ENCODE measurements at places on chromosomes 1 and 21. TPM values are rescaled to one million over a fixed set of nuclear protein-coding genes. Genes with fewer than 3 reads are reported as not detected.

The PLA2G2F gene
- total RNA-seq: not detected

The VASH2 gene
- 0.90 TPM for total RNA-seq

DNA sequence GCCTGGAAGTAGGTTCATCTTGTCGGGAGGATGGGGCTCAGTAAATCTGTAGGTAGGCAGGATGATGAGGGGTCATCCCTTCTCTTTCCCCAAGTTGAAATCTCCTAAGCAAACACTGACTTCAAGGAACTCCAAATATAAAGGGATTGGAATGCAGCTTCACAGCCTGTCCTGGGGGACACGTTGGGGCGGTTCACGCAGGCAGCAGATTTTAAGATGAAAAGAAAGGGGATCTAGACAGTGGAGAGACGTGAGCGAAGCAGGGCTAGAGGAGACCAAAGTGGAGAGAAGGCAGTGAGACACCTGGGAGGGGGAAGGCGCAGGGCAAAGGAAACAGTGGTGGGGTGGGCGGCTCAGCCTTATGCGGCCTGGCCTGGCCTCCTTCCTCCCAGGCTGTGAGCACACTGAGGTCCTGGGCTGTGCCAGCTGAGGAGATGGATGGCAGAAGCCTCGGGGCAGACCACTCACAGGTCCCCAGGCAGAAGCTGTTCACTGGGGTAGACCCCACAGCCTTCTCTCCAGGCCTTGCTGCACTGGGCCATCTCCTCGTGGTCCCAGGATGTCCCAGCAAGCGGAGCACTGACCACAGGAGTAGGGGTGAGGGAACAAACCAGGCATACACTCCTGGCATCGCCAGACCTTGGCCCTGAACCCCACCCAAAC lies 51.7 kb downstream of the TOR1AIP2 start:
- no peak for DNase-seq

- no peak for DNase-seq
Measured at GRCh38 chr1:181583598-181583997, 100.3 kb downstream of the CACNA1E start.

The RASSF5 gene
- 4.1 TPM for total RNA-seq

The SLX9 gene
- total RNA-seq: 7.4 TPM

DNA sequence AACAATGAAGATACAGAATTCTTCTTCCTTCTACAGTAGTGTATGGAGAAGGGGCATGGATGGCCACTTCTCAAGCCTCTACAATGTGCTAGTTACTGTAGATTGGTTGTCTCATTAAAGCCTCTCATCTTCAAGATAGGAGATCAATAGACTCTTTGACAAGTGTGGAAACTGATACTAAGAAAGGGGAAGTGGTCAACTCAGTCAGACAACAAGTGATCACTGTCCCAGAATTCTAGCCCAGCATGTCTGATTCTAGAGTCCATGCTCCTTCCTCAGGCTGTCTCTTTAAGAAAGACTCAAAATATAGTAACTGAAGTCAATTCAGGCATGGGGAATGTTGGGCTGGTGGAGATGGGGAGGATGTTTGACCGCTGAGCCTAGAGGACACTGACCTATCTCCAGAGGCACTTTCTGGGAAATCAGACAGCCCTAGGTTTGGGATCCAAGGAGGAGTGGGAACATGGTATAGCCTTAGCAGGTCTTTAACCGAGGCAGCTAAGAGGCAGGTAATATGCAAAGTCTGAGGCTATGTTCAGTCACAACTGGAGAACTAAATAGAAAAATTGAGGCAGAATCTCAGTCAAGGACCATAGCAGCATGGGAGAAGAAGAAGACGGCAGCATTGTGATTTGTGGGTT lies 39.3 kb upstream of the EYA3 start:
- no peak for DNase-seq

- peak; percentile 38 for DNase-seq
Measured at GRCh38 chr1:29849038-29849750, 612.9 kb downstream of the PTPRU start.

DNA sequence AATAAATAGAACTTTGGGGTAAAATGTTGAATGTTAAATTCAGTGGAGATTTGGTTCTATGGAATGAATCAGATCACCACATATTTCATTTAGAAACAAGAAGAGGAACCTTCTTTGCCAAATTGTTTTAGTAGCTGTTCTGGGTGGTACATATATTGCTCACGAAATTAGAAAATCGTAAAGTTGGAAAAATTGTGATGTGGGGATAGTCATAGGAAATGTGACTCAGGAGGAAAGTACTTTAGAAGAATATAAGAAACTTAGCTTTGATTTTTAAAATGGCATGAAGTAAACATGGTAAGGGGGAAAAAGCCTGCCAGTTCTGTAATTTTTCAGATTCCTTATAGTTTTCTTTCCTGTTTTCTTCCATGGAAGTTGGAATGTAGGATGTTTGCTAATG lies 27.4 kb downstream of the RRP15 start:
- DNase-seq: no peak

- DNase-seq: no peak
Measured at GRCh38 chr21:34618941-34619340, 4.0 kb upstream of the RCAN1 start.

The SELE gene
- not detected for total RNA-seq

- DNase-seq: no peak
Measured at GRCh38 chr1:201436393-201436792, 14.9 kb upstream of the TNNI1 start.

DNA sequence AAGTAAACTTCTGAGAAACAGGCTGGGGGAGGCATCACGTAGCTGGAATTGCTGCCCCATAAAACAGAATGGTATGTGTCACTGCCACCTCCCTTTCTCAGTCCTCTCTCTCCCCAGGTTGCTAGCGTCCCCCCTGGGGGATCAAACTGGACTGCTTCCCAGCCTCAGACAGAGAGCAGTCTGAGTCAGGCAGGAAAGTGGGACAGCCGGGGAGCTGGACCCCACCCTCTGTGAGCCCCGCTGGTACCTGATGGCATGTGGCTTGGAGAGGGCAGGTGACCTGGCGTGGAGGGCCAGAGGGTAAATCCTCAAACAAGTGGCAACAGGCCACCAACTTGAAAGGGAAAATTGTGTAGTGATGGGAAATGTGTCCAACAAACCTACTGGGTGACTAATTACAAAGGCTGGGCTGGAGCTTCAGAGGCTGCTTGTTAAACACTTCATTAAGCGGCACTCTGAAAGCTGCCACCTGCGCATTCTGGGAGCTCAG lies 1.0 kb upstream of the SFN start:
- peak; percentile 16 for DNase-seq

The CRP gene
- total RNA-seq: not detected

The TENT5C gene
- total RNA-seq: 0.45 TPM

DNA sequence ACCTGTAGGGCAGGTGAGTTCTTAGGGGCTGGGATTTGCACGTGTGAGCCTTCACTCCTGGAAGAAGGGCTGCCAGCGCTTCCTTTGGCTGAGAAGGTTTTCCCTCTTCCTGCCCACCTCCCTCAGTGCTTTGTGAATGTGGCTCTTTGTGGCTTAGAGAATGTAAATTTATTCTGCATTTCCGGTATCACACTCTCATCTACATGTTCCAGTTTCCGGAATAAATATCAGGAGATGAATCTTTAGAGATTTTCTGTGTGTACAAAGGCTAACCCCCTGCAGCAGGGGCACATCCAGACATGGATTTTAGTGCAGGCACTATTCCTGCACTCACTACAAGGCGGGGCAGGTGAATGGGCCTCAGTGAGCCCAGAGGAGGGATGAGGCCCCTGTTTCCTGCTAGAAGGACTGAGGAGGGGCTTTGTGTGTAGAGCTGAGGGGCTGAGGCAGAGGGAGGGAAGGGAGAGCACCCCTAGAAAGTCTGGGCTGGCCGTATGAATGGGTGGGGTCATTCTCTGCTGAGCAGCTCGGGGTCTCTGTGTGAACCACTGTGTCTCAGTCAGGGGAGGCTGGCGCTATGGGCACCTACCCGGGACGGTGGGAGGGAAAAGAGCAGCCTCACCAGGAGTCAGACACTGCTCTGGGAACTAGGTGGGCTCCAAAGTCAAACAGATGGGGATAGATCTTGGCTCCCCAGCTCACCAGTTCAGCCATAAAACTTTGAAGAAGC lies 207.5 kb downstream of the MATN1 start:
- DNase-seq: no peak

The FCAMR gene
- total RNA-seq: not detected

DNA sequence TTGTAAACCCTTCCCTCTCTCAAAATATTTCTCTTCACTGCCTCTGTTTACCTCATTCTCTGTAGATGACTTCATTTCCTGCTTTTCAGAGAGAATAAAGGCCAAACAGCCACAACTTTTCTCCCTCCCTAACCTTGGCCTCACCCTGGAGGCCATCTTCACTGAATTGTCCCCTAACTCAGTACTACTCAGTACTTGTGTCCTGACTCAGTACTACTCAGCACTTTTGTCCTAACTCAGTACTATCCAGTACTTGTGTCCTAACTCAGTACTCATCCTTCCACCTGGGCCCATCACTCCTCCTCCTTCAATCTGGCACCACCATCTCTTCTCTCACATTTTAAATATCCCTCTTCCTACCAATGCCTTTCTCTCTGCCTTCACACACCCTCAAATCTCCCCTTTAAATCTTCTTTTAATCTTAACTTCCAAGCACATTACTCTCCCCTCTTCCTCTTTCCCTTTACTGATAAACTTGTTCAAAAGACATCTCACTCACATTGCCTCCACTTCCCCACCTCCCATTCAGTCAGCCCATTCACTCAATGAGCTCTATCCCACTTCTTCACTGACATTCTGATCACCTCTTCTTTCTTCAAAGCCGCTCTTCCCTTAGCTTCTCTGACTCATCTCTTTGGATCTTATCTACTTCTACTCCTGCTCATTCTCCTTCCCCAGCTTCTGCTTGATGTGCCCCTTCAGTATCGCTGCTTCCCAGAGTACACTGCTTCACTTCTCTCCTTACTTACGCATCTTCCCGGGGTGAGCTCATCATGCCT lies 121.4 kb downstream of the RNF220 start:
- no peak for DNase-seq

DNA sequence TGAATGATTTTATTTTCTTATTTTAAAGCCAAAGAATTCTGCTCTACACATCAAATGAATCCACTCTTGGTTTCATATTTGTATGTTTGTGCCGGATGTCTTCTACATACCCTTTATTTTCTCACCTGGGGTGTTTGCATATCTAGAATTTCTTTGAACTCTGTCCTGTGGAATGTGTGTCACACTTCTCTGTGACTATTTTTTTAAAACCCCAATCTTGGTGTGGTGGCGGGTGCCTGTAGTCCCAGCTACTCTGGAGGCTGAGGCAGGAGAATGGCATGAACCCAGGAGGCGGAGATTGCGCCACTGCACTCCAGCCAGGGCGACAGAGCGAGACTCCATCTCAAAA lies 35.4 kb downstream of the CENPF start:
- DNase-seq: no peak

The WNT4 gene
- not detected for total RNA-seq

DNA sequence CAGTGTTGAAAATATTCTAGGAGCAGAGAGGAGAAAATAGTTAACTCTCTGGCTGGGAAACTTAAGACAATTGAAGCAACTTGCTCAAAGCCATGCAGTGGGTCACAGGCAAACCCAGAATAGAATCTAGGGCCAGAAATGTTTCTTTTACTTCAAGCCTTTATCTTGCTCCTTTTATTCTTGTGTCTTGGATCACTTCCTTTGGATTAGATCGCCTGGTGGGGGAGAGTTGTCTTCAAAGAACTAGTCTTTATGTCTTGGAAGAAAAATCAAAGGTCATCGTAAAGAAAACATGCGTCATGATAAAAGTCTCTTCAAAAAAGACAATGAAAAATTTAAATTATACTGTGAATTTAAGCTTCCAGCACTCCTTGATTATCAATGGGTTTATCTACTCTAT lies 493.6 kb upstream of the USP24 start:
- peak; percentile 86 for DNase-seq

DNA sequence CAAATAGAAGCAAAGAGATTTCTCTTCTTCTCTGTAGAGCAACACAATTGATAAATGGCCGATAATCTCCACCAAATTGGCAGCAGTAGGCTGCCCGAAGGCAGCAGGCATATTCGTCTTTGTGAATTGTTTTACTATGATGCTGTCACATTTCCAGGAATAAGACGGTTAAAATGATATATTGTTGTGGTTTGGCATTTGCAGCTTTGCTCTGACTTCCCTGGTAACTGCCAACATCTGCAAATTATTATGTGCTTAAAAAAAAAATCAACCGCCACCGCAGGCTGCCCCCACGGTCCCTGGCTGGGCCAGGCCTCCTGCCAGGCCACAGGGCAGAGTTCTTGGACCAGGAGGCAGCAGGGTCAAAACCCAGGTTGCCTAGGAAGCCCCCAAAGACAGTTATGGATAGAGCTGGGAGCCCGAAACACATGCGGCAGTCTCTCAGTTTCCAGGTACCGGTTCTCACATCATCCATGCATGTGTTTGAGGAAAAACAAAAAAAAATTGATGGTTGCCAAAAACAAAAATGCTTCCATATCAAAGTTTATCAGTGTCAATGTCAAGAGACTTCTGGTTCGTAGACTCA lies 179.3 kb downstream of the ETS2 start:
- peak; percentile 98 for DNase-seq

The POU2F1 gene
- total RNA-seq: 10.7 TPM

DNA sequence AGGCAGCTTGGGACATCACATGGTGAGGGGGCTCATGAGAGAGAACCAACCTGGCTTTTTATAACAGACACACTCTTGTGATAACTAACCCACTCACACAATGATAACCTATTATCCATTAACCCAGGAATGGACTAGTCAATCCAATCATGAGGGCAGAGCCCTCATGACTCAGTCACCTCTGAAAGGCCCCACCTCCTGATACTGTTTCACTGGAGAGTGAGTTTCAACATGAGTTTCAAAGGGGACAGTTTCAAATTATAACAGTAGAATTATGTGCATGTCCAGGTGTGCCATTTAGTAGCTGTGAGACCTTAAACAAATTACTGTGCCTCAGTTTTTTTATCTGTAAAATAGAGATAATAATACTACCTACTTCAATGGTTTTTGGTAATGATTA lies 47.6 kb upstream of the PPP2R5A start:
- no peak for DNase-seq

GRCh38 chr1:151833172-151833900 lies 1.7 kb upstream of the RORC start:
- no peak for DNase-seq

- DNase-seq: no peak
Measured at GRCh38 chr1:32891630-32892029, 5.3 kb downstream of the HPCA start.

DNA sequence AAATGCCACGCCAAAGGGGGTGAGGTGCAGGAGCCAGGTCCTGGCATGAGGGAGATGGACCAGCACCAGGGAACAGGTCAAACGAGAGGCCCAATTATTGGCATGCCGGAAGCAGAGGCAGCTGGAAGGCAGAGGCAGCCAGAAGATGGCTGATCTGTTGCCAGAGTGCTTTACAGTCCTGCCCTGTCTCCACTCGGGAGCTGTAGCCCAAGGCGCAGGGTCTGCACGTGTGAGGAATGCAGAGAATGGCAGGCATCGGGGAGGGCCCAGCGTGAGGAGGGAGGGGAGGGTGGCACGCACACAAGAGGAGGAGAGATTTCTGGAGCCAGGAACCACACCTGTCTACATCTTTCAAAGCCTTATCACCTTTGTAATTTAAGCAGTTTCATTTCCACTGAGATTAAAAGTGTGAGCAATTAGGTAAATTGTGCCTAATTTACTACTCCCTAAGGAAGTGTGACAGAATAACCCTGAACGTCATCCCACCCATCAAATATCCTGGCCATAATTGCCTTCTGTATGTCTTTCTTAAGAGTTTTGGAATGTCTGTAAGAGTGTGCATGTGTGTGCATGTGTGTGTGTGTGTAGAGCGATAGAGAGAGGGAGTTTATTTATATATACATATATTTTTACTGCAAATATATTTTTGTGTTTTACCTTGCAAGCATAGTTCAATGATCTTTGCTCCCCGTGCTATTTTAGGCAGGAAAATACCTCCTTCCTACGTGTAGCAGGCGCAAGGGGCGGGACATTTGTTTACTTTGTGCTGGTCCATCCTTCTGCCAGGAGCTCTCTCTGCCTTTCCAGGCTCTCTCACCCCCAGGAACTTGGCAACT lies 125.5 kb upstream of the SERBP1 start:
- no peak for DNase-seq
